ENCODE measurements at places on chromosomes 3 and 15.

DNA sequence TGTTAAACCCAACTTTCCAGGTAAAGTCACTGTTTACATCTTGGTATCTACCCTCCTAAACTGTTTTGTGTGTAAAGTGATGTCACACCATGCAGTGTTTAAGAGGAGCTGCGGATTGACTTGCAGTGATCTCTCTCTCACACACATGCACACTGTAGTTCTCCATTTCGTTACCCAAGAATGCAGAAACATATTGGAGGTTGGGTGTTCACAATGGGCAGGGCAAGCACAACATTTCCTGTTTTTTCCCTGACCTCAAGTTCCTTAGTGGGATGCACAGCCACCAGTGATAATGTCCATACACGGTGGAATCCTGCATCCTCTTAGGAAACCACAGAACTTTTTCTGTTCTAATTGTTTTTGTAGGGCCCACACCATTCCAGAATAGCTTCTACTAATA lies 85.3 kb upstream of the CFAP20DC start:
- DNase-seq = no peak

DNA sequence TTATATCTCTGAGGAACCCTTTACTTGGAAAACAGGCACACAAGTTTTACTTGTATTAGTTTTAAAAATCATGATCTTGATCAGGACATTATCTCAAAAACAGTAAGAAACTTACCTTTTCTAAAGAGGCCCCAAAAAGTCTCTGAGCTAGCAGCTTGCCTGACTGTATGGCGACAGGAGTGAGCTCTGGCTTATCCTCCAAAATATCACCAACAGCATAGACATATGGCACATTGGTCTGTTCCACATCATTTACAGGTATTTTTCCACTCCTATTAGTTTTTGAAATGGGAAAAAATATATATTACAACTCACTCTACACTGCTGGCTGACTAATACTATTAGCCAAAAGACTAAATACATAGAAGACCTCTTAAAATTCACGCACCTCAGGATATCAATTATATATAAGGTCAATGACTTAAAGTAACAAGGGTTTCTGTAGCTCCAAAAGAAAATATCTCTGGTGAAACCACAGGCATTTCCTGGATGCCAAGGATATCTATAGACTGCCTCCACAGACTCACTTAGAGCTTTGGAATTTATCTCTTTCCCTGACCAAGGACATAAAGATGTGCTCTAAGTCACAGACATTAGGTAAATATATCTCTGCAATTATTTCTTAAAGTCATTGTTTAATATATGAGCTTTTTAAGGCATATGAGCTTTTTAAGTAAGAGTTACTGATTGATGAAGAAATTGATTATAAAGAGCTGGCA lies 33.1 kb downstream of the TXNRD3 start:
- no peak for DNase-seq

- DNase-seq = no peak
These were observed 391.9 kb upstream of the TBL1XR1 start for GRCh38 chr3:177589041-177589650.

DNA sequence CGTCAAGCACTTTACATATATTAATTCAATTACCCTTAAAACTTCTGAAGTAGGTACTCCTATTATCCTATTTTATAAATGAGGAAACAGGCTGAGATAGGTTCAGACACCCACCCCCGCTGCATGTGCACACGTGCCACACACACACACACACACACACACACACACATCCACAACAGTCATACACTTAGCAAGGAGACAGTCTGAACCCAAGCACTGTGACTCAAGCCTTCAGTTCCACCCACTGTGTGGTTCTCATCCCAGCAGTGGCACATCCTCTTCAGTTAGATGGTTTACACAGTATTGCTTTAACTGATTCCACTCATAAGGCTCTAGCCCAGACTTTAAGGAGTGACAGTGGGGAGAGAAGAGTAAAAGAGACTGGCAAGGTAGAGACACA lies 91.1 kb upstream of the FGF7 start:
- DNase-seq = no peak

- DNase-seq = no peak
These were observed 12.0 kb downstream of the SAMMSON start for GRCh38 chr3:70011582-70011981.

- DNase-seq = no peak
These were observed 431.2 kb downstream of the SOX2 start for GRCh38 chr3:182142928-182143327.

DNA sequence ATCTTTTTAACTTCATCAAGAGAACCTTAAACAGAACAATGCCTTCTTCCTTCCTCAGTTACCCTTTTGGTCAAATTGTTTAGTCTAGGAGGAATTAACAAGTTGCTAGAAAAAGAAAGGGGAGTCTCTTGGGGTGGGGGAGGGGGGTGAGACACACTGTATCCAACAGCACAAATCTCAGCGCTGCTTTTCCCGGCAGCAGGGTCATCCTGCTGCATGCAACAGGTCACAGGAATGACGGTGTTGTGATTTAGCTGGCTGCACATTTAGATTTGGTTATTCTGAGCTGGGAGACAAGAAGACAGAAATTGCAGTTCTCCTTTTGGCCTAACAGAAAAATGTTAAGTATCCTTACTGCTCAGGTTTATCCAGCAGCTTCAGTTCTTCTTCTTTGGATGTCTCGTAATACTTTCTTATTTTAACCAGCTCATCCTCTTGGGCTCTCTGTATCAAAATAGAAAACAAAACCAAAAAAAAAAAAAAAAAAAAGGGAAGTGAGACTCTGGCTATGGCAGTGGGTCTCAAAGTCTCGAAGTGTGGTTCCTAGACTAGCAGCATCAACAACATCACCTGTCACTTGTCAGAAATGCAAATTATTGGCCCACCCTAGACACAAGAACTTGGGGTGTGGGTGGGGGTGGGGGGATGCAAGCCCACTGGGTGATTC lies 190.5 kb downstream of the GREM1 start:
- no peak for DNase-seq

DNA sequence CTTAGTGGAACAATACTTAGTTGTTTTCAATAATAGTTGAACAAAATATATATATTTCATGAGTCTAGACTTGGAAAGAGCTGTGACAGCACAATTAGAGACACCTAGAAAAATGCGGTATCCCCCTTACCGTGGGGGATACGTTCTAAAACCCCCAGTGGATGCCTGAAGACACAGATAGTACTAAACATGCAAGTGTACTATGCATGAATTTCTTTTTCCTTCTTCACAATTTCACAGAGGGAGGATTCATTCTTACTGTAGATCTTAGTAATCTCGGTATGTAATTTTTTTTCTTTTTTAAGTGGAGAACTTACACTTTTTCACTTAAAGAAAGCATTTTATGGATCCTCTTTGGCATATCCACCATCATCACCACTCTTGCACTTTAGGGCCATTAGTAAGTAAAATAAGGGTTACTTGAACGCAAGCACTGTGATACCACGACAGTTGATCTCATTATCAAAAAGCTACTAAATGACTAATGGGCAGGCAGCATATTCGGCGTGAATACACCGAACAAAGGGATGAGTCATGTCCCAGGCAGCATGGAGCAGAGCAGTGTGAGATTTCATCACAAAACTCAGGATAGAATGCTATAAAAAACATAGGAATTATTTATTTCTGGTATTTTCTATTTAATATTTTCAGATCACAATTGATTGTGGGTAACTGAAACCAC lies 72.3 kb upstream of the ZNF280D start:
- DNase-seq = peak; percentile 56

GRCh38 chr15:74322558-74323180 lies 44.8 kb downstream of the CYP11A1 start:
- DNase-seq = no peak

DNA sequence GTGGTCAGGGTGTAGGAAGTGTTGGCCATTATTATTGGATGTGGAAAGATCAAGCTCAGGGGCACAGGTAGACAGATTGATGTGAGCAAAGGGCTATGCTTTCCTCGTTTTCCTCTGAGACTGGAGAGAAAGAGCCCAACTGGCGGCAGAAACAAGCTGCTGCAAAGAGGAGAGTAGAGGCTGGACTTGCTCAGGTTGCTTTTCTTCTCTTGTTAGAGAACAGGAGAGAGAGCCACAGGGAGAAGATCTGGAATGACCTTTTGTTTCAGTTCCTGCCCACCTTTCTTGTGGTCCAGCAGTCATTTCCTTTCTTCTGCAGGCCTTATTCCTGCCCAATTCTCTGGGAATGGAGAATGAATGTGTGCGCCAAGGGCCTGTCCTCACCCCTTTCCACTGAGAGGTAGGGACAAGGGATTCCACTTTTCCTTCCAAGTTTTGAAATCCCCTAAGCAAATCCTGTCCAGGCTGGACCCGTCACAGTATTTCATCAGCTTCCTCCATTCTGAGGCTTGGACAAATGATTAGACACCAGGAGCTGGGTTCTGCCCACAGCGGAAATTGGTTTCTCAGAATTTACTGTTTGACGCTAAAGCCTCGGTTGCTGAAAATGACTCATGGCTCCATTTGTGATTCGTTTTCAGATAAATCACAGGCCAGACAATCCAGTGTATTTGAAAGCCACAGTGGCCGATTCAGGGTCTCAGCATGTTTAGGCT lies 16.1 kb downstream of the ZNF80 start:
- no peak for DNase-seq

- DNase-seq = no peak
These were observed 12.4 kb upstream of the AEN start for GRCh38 chr15:88608607-88609181.

GRCh38 chr15:96052572-96053030 lies 277.9 kb upstream of the NR2F2 start:
- DNase-seq = no peak

DNA sequence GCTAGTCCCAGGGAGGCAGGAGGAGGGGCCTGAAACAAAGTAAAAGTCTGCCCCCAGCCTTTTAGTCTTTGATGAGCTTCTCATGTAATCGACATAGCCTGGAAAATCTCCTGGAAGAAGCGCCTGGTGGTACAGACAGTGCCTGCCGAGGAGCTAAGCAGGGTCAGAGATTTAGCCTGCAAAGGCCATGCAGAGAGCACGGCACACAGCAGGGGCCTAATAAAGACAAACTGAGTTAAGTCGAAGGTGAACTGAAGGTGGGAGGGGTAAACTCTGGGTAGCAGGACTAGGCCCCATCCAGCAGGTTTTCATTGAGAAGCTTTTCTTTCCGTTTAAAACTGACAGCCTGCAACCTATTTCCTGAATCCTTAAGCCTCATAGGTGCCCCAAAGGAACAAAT lies 115.5 kb upstream of the ABHD17C start:
- DNase-seq = no peak

GRCh38 chr3:126865736-126866135 lies 117.2 kb upstream of the PLXNA1 start:
- no peak for DNase-seq

- no peak for DNase-seq
These were observed 308.1 kb downstream of the CHST2 start for GRCh38 chr3:143427631-143428030.

GRCh38 chr15:25670025-25670554 lies 193.0 kb downstream of the ATP10A start:
- peak; percentile 52 for DNase-seq

DNA sequence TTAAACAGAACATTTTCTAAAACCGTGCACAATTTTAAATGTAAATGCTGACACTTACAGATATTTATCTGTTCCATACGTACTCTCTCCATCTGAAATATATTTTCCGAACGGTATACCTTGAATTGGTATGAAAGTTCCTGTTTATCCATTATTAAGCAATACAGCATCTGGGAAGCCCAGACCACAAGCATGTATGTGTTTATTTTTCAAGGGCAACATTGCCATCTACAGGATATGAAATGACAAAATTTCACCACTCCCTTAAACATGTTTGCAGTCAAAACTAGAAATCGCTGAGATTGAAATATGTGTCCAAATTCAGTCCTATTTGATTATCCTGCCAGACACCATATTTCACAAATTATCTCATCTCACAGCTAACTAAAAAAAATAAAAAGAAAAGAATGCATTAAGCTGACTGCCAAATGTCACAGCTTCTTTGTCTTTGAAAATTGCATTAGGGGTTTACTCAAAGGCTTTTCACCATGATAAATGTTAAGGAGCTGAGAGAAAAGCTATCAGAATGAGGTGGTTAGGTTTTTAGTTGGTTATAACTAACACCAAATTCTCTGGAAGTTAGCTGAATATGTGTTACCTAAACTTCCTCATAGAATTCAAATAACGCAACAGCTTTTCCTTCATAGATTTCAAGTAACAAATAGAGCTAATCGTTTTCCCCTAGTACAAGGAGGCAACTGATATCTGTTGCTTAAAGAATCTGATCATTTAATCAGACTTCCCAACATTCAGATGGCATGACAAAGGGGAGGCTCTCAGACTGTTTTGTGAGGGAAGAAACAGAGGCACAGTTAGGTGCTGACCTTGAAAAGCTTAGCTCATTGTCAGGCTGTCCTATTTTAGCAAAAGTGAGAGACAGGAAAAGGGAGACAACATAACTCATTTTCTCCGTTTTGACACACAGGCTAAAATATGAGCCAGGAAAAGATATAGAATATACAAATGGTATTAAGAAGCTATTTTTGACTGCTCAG lies 533.1 kb downstream of the TBL1XR1 start:
- peak; percentile 51 for DNase-seq

GRCh38 chr15:78790027-78790426 lies 21.2 kb downstream of the ADAMTS7 start:
- no peak for DNase-seq

DNA sequence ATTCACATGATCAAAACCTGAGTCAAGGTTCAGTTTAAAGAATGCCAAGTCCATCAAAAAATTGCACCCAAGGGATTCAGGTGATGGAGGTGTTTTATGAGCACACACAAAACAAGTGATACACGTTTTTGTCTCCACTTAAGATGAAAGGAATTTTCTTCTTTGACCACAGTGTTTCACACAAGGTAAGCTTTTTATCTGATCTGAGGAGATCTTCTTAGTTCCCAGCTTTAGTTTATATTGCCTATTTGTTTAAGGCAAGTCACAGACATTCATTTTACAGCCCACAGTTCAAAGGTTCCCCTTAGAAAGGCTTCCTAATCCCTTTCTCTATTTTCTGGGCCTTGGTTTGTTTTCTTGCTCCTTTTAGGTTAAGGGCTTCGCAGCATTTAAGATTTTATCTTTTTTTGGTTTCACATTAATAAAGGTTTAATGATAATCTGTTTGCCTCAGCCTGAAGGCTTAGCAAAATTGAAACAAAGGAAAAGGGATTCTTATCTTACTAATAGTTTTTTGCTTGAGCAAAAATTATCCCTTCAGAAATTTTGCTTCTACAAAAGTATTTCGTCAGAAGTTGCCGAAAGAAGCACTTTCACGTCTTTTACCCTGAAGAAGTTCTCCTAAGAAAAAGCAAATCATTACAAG lies 420.5 kb upstream of the NAALADL2 start:
- DNase-seq = no peak

- no peak for DNase-seq
These were observed 54.8 kb upstream of the CGNL1 start for GRCh38 chr15:57321485-57321884.

GRCh38 chr3:43153216-43154083 lies 47.6 kb upstream of the POMGNT2 start:
- DNase-seq = peak; percentile 75

GRCh38 chr3:32419742-32420125 lies 28.1 kb downstream of the CMTM7 start:
- no peak for DNase-seq

Measured in GM04504 (cell line).